DMS153 (cell line): ENCODE measurements at places on chromosomes 3 and 15.
A peak's percentile ranks its signal among the peaks of the same experiment; 100 is the strongest.

GRCh38 chr3:72141264-72141663, 356.3 kb upstream of the PROK2 start:
- no peak for DNase-seq

DNA sequence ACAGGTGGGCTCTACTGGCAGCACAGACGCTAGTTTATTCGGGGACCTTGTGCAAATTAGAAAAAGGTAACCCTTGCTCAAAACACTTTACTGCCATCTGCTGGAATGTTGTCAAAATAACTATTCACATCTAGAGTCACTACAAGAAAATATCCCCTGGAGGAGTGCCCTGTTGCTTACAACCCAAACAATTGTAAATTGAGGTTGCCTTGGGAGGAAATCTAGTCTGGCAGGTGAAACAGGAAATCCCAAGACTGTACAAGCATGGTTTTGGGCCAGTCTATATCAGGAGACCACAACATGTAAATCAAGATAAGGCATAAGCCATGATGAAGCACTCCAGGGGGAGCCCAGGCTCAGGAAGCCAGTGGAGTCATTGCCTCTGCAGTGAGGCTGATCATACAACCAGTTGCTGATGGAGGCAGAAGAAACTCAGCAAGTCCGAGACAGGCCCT, 136.8 kb upstream of the ACP3 start:
- DNase-seq, result peak; percentile 48

DNA sequence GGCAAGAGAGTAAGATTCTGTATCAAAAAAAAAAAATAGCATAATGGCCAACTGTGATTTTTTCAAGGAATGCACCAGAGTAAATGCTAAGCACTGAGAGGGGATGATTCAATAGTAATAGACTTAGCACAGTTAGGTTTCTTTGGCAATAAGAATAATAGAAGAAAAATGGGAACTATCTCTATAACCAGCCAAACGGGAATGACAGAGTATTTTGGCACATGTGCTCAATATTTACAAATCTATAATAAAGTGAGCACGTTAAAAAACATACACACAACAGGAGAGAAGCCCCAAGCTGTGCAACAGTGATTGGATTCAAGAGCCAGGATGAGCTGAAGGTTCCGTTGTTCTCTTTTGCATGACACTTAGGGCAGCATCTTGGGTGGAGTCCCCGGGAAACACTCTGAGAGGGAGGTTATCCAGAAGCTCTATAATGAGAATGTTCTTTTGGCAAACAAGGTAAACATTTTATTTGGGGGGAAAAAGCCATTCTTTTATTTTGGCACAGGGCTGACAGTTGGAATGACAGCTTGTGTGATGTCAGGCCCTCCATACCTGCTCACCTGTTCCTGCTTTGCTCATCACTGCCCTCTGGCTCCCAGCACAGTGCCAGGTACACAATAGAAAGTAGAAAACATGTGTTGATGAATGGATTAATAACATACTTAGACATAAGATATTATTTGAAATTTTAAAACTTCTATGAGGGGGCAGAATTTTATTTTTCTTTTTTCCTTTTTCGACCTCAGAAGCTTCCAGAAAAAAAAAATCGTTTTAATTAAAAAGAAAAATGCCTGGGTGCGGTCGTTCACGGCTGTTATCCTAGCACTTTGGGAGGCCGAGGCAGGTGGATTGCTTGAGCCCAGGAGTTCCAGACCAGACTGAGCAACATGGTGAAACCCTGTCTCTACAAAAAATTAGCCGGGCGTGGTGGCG, 44.0 kb upstream of the MUC4 start:
- no peak for DNase-seq

DNA sequence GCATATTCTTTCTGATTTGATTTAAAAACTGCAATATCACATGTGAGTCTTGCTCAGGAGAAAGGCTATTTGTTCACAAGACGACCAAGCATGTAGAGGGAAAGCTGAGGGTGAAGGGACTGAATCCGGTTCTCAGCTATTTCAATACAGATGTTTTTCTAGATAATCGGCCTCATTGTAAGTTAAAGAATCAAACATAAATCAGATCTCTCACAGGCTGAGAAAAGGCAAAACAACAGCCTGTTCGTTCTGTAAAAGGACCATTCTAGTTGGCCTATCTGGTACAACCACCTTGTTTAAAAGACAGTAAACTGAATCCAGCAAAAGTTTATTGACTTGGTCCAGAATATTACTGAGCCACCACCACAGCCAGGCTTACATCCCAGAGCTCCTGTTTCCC, 1045.7 kb upstream of the CFAP20DC start:
- no peak for DNase-seq

- DNase-seq, result no peak
These were observed 79.8 kb downstream of the NR1I2 start for GRCh38 chr3:119861681-119862080.

GRCh38 chr3:45224824-45225464, 1.1 kb downstream of the TMEM158 start:
- no peak for DNase-seq

GRCh38 chr3:178097576-178097975, 438.7 kb upstream of the KCNMB2 start:
- DNase-seq, result no peak

GRCh38 chr3:144840866-144841265, 869.2 kb downstream of the DIPK2A start:
- no peak for DNase-seq

GRCh38 chr3:178969004-178969700, 102.5 kb downstream of the ZMAT3 start:
- no peak for DNase-seq

DNA sequence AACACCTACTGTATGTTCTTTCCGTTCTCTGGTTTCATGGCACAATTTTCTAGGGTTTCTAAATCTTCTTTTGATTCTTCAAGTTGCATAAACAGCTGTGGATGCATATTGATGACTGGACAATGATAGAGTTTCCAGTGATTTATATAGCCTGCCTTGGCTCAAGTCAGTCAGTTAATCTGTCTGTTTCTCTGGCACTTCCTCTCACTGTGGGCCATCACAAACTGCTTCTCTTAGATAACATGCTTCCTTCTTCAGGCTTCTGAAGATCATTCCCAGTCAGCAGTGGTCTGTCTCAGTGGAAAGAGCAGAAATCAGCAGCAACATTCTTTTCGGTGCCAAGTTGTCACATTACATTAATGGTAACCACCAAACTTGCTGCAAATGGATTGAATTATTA, 207.2 kb downstream of the RYR3 start:
- DNase-seq, result no peak

- no peak for DNase-seq
These were observed at the start of gene RARRES1 for GRCh38 chr3:158731938-158732855. TSS of gene RARRES1 (minus strand) at chr3:158732457. CDS start at chr3:158732415, 42 bp downstream.
